Hepatocyte (in vitro differentiated cells): ENCODE measurements at places on chromosomes 3 and 15. TPM values are rescaled to one million over a fixed set of nuclear protein-coding genes. Genes with fewer than 3 reads are reported as not detected.

The FGF7 gene
- 7.3 and 11.2 TPM in 2 replicates for polyA plus RNA-seq

The IQCF6 gene
- polyA plus RNA-seq, result not detected in 2 replicates

The IGDCC3 gene
- polyA plus RNA-seq, result 14.8 and 33.0 TPM in 2 replicates

The CD200R1 gene
- polyA plus RNA-seq, result 0.45 TPM in 1 of 2 replicates, not detected in the other

The VIPR1 gene
- polyA plus RNA-seq, result 17.3 and 17.5 TPM in 2 replicates

The TRPM1 gene
- not detected in 2 replicates for polyA plus RNA-seq

The PAK6 gene
- 2.7 and 8.2 TPM in 2 replicates for polyA plus RNA-seq

The FANCD2OS gene
- not detected in 2 replicates for polyA plus RNA-seq

The SLC2A2 gene
- 21.7 and 40.8 TPM in 2 replicates for polyA plus RNA-seq

The FURIN gene
- polyA plus RNA-seq, result 84.6 and 98.9 TPM in 2 replicates

The MEGF11 gene
- 0.25 TPM in 1 of 2 replicates, not detected in the other for polyA plus RNA-seq

The ZNF660 gene
- polyA plus RNA-seq, result 4.0 and 4.6 TPM in 2 replicates

The MYEF2 gene
- 10.6 and 11.7 TPM in 2 replicates for polyA plus RNA-seq

The ACOX2 gene
- 30.6 and 31.3 TPM in 2 replicates for polyA plus RNA-seq

The ITIH1 gene
- polyA plus RNA-seq, result 160 and 250 TPM in 2 replicates

The FAM81A gene
- polyA plus RNA-seq, result 0.85 and 1.0 TPM in 2 replicates

The KLHL40 gene
- not detected in 2 replicates for polyA plus RNA-seq

The IL1RAP gene
- polyA plus RNA-seq, result 14.6 and 15.6 TPM in 2 replicates

The UROC1 gene
- polyA plus RNA-seq, result 1.5 and 2.3 TPM in 2 replicates
